ENCODE measurements at places on chromosomes 6 and 20.

GRCh38 chr6:42354702-42355101, 97.0 kb downstream of the TRERF1 start:
- DNase-seq = no peak

GRCh38 chr20:46634528-46634927, 16.7 kb downstream of the SLC13A3 start:
- DNase-seq = no peak

DNA sequence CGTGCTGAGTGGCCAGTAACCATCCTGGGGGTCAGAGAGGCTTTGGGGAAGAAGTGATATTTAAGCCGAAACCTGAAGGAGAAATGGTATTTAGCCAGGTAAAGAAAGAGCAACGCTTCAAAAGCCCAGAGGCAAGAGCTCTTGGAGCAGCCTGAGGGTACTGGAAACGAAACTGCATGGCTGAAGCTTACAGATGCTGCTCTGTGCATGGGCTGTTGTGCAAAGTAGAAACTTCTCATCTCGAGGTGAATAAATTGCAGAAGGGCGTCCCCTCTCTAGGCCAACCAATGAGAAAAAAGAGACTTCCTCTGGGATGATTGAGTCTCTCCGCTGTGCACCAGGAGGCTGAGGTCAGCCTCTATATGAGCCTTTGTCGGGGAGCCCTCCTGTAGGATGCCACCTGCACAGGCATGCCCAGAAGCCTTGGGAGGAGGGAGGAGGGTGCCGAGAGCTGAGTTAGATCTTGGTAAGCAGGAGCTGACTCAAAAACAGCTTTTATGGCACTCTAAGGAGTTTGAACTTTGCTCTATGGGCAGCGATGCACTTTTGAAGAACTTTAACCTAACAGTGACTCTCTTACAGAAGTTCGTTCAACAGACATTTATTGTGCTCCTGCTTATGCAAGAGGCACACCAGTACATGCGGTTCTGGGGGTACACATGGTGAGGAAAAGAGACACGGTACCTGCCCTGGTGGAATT, 61.6 kb upstream of the EDN1 start:
- no peak for DNase-seq

DNA sequence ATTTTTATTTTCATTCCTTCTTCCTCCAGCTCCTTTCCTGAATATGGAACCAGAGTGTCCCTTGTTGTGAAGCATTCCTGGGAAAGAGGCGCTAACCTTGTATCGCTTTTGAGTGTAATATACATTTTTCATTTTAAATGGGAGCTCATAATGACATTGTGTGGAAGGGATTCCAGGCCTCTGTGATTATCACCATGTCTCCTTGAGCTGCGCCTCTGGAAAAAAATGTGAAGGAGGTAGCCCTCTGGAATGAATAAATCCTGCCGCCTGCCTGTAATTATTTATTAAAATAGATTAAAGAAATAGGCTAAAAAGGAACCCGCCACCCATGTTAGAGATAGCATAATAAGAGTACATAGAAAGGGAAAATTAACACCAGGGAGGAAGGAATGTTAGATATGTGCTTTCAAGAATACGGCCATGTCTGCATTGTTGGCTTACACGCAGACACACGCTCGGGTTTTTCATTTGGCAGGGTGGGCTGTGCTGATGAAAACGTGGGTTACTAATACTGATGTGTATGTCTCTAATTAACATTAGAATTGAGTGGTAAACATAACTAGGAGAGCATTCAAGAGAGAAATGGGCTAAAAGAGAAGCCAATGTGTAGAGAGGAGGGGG, 138.5 kb downstream of the LINC00237 start:
- DNase-seq = no peak

DNA sequence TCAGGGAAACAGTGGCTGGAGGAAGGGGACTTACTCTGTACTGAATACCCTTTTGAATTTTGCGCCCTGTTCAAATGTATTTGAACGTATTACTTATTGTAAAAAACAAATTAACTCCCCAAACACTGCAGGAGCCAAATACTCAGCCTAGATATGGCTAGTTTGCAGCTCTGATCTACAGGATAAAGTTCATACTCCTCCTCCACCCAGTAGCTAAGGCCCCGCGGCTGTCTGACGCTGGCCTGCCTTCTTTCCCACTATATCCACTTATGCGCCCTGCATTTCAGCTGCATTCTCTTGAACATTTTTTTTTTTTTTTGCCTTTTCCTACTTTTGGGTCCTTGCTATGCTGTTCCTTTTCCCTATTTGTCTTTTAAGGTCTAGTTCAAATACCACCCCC, 6.5 kb downstream of the GSS start:
- no peak for DNase-seq

- peak; percentile 38 for DNase-seq
These were observed 122.4 kb downstream of the MRPL14 start for GRCh38 chr6:44004625-44005506.

GRCh38 chr20:32251470-32251869, 26.0 kb upstream of the KIF3B start:
- no peak for DNase-seq

- DNase-seq = no peak
These were observed 4.8 kb upstream of the BCAS4 start for GRCh38 chr20:50789968-50790650.

- no peak for DNase-seq
These were observed 370.6 kb upstream of the FLRT3 start for GRCh38 chr20:14707865-14708596.

GRCh38 chr6:25369036-25369432, 89.9 kb downstream of the CARMIL1 start:
- DNase-seq = no peak

DNA sequence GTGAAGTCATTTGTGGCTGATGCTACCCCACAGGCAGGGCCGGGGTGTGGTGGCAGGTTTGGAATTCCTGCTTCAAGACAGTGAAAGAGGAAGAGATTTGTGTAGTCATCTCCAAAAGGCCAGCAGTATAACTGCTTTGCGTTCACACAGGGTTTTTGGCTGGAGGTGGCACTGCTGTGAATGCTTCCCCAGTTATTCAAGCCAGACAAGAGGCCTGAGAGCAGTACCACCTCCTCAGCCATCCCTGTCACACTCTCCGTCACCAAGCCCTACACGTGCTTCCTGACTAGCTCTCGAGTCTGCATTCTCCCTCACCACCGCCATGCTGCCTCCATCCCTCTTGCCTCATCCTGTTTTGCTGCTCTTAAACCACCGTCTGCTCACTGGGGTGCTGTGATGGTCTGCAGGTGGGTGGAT, 23.9 kb downstream of the ARMC2 start:
- DNase-seq = no peak

- DNase-seq = no peak
These were observed 46.9 kb downstream of the CPXM1 start for GRCh38 chr20:2753461-2754040.

DNA sequence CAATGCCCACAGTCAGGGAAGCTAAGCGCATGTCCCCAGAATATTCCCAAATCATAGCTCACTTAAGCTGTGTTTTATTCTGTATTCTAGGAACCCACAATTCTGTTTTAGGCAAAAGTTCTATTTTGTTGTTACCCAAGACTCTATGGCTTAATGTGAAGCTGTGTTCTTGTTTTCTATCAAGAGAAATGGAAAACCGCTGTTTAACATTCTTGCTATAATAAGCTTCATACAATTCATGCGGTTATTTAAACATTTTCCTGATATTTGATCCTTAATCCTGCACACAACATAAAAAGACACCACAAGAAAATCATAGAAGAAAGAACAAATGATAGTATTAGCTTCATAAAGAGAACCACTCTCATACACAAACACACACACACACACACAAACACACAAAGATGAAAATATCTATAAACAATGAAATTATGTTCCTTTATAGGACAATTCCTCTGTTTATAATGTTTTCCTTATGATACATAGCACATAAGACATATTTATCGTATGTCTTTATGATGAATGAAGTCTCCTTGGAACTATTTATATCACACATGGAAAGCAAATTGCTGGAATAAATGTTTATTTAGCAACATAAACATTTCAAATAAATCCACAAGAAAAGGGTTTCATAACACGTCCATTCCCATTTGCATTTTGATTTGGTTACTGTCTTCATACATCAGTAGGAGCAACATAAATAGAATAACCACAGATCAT, 16.4 kb upstream of the COL21A1 start:
- DNase-seq = no peak

- no peak for DNase-seq
These were observed 50.3 kb downstream of the NPEPL1 start for GRCh38 chr20:58742668-58743566.

DNA sequence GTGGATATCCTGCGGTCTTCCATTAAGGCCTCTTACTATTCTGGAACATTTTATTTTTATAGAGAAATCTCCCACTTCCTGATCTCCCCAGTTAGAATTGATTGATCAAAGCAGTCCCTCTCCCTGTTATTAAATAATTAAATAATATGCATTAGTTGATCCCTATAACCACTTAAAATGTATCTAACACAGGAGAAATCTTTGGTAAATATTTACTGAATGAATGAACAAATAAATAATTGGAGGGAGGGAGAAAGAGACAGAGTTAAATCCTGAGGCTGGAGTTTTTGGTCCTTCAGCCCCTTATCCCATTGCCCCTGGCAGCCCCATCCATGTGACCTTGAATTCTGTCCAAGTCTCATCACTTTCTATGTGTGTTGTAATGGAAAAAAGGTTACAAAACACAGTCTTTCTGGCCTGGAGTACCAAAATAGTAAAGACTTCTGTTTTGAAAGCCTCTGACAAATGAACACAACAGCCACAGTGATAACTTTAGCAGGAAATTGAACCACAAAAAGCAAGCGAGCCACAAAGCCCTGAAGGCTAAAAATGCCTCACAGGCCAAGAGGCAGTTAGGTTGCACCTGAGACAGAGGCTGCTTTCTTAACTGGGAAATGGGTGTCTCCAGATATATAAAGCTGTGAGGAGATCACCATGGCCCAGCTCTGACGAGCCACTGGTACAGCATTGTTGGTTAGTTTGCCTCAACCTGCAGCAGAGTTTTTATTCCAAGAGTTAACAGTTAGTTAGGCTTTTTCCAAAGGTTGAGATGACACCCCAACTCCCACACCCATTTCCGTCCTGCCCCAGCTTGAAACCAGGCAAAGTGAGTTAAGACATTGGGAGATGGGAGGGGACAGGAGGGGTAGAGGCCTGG, 11.3 kb downstream of the NT5E start:
- DNase-seq = peak; percentile 62

GRCh38 chr6:38320843-38321242, 318.9 kb downstream of the BTBD9 start:
- DNase-seq = no peak

DNA sequence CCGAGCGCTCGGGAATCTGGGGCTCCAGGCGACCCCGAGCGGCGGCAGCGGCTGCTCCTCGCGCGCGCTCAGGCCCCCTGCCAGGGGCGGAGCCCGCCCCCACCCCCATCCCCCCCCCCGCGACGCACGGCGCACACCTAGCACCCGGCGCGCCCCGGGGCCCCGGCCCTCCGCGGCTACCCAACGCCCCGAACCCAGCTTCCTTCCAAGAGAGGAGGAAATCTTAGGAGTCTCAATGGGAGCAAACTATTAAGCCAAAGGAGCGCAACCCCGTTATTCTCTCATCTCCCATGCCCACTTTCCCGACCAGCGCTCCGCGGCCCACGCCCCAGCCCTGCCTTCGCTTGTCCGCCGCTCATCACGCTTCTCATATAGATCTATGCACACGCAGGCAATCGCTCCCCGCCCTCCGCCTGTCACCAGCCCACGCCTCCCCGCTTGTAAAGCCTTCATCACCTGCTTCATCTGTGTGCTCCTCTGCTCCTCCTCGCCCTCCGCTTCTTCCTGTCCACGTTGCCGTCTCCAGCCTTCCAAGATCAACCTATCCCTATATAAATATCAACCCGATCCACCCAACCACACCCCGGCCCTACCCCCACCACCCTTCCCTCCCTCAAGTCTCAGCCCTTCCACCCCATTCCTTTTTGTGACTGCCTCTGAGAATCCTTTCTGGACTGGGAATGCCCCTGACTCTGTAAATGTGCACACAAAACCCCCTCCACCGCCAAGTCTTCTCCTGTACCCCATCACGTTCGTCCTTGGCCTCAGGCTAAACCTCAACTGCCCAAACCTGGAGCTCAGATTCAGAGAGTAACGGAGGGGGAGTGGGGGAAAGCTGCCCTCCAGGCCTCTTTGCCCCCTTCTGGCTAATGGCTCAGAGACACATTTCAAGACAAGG, at the start of gene DLK2:
Gene DLK2, minus strand, starts transcription at position 18 of the 898 bp plus-strand sequence. CDS start 723 bp downstream, outside the sequence.
- DNase-seq = peak; percentile 73

DNA sequence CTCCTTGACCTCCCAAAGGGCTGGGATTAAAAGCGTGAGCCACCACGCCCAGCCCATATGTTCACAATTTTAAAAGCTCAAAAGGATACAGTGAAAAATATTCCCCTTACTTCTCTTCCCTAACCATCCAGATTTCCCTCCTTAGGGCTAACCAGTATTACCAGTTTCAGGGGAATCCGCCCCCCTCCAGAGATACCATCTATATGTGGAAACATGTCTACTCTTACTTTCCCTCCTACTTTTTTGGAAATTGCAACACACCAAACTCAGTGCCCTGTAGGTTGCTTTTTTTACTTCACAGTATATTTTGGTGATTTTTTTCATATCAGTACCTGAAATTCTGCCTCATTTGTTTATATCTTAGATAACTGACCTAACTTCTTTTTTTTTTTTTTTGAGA, 6.9 kb upstream of the RPL10A start:
- DNase-seq = no peak

GRCh38 chr6:168875811-168876576, 377.7 kb downstream of the THBS2 start:
- no peak for DNase-seq

DNA sequence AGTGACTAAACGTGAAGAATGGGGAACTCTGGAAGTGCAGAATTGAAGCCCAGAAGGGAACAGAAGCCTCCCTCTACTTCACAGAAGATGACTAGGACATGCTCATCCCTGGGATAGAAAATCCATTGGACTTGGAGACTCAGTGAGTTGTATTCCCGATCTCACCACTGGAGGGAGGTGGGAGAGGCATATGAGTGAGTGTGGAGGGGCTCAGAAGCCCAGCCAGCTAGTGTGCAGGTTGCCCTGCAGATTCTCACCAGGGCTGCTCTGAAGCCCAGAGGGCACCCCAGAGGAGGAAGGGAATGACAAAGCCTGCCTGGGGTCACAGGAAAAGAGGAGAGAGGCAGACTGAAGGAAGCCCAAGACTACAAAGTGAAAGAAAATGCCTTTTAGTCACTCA, 42.1 kb upstream of the HLA-E start:
- DNase-seq = no peak

- DNase-seq = no peak
These were observed 92.7 kb downstream of the EYA4 start for GRCh38 chr6:133333852-133334251.

- no peak for DNase-seq
These were observed 14.7 kb upstream of the NOL4L start for GRCh38 chr20:32599783-32600340.

DNA sequence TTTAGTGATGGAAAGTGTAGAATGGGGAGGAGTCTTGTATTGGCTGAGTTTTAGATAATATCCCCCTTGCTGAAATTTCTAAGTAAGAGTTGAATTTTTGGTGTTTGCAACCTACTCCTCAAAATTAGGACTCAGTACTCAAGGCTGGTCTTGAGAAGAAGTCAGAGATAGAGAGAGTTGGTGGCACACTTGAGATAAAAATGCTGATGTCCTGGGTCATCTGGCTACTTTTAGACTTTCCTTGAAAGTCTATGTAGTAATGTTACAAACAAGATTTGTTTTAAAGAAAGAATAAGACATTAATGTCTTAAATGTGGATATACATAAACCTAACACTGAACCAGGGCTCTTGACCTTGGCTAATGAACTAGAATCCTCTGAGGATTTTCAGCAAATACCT, 62.5 kb upstream of the MLIP start:
- DNase-seq = no peak
